ENCODE measurements at places on chromosomes 7 and 10. TPM values are rescaled to one million over a fixed set of nuclear protein-coding genes. Genes with fewer than 3 reads are reported as not detected.

Gene NPC1L1
- total RNA-seq: not detected

Gene SYT15B
- not detected for total RNA-seq

Gene TCTN3
- total RNA-seq: 35.4 TPM

Gene CYP3A7
- 0.29 TPM for total RNA-seq

Gene SLC18A3
- not detected for total RNA-seq

Gene LRCH4
- total RNA-seq: 63.1 TPM

Gene CEP41
- 12.0 TPM for total RNA-seq

- DNase-seq: no peak
Measured at GRCh38 chr10:87838650-87839049, 20.6 kb upstream of the ATAD1 start.

DNA sequence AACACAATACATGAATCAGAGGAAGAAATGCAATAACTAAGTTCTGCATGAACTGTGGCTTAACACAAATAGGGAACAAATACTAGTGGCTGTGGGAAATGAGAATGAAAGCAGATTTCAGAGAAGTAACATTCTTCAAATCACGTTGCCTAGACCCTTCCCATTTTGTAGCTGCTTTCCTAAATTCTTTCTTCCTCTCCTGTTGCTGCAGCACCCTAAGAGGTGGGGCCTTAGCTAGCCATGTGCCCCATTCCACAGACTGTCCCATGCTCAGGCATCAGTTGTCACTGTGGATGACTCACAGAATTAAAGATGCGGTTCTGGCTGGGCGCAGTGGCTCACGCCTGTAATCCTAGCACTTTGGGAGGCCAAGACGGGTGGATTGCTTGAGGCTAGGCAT is 704.7 kb upstream of the C7orf33 start:
- no peak for DNase-seq

GRCh38 chr7:107958764-107959526 is 44.0 kb downstream of the LAMB1 start:
- DNase-seq: peak; percentile 61

GRCh38 chr7:41306486-41306885 is 396.4 kb downstream of the INHBA start:
- no peak for DNase-seq

DNA sequence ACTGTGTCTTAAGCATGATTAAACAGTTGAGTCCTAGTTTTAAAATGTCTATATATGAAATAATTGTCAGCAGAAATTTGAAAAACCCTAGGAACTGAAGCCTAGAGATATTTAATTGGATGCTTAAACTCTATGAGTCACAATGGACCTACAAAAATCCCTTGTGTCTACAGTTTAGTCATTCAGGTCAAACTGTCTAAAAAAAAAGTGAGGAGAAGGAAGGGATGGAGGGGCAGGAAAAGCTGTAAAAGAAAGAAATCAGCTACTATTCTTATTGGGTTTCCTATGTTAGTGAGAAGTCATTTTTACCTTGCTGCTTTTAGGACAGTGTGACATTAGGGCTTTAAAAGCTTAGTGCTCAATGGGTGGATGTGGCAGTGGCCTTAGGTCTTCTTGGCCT is 406.1 kb upstream of the FZD8 start:
- DNase-seq: no peak

- DNase-seq: no peak
Measured at GRCh38 chr10:132199268-132199853, 12.6 kb downstream of the DPYSL4 start.

GRCh38 chr10:11424456-11425295 is 186.8 kb downstream of the USP6NL start:
- peak; percentile 78 for DNase-seq

DNA sequence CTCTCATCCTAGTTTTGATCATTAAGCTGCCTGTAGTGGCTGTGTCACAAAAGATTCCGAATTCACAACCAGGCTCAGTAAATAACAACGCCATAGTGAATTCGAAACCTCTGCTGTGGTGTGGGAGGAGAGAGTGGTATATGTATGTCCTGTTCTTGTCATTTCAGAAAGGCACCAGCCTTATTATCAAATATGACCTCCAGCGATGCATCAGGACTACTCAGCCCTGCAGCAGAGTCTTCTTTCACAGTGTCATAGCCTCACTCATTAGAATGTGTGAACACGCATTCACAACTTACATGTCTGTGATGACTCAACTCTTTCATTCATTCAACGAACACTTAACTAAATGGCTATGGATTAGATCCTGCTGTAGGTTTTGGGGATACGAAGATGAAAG is 15.3 kb downstream of the AOC1 start:
- DNase-seq: no peak

- no peak for DNase-seq
Measured at GRCh38 chr10:82826132-82826531, 951.1 kb downstream of the NRG3 start.

- DNase-seq: peak; percentile 48
Measured at GRCh38 chr7:131111081-131111576, 216.5 kb upstream of the MKLN1 start.

GRCh38 chr10:86048571-86048970 is 318.0 kb downstream of the GRID1 start:
- DNase-seq: no peak

GRCh38 chr10:63574011-63574410 is 52.8 kb downstream of the REEP3 start:
- no peak for DNase-seq

GRCh38 chr7:12322903-12323300 is 80.8 kb downstream of the VWDE start:
- DNase-seq: no peak

DNA sequence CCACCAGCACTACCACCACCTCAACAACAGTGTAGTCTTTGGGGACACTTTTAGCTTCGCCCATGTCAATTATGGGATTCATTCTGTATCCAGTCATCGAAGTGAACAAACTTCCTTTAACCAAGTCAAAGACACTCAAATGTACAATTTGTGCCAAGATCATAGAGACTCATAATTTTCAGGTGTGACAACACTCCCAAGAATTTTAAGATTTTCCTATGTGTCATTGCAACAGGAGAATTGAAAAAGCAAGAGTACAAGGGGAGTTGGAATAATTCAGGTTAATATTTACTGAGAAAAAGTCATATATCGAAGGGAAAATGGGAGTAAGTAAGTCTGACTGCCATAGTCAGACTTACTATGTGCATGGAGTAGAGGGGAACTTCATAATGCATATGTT is 26.2 kb downstream of the PON1 start:
- no peak for DNase-seq

DNA sequence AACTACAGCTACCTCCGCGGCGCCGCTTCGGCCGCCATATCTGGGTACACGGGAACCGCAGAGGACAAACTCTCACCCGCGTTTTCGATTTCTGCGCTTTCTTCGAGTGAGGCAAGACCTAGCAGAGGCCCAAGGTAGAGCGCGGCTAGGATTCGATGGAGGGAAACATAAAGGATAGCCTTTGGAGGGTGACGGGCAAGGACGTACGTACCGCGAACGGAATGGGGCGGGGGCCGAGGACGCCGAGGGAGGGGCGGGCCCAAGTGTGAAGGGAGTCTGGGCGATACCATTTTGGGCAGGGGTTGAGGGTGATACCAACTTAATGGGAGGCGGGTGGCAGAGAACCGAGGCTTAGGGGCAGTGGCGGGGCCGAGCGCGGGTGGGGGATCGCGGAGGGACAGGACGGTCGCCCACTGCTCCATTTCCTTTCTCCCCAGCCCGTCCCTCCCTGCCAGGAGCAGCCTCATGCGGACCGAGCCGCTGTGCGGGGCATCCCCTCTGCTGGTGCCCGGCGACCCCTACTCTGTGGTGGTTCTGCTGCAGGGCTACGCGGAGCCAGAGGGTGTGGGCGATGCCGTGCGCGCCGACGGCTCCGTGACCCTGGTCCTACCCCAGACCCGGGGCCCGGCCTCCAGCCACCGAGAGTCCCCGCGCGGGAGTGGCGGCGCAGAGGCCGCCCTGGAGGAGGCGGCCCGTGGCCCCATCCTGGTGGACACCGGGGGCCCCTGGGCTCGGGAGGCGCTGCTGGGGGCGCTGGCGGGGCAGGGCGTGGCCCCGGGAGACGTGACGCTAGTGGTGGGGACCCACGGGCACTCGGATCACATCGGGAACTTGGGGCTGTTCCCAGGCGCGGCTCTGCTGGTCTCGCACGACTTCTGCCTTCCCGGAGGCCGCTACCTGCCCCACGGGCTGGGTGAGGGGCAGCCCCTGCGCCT is at the start of gene MBLAC1:
Gene MBLAC1 (plus strand): TSS at position 37 of the 935 bp plus-strand sequence. CDS start 429 bp downstream, at position 466.
- peak; percentile 97 for DNase-seq
